ENCODE measurements at places on chromosomes 16 and 17. TPM values are rescaled to one million over a fixed set of nuclear protein-coding genes. Genes with fewer than 3 reads are reported as not detected.

- no peak overlapping the region for H3K4me3 ChIP-seq
- H3K27me3 ChIP-seq: peaks cover 17% of the 10 kb centered on the region
- DNase-seq: no peak
- H3K27ac ChIP-seq: no peak overlapping the region
These were observed 246.6 kb upstream of the RPL38 start for GRCh38 chr17:73956595-73957465.

Gene PAGR1
- 17.4 TPM for total RNA-seq

DNA sequence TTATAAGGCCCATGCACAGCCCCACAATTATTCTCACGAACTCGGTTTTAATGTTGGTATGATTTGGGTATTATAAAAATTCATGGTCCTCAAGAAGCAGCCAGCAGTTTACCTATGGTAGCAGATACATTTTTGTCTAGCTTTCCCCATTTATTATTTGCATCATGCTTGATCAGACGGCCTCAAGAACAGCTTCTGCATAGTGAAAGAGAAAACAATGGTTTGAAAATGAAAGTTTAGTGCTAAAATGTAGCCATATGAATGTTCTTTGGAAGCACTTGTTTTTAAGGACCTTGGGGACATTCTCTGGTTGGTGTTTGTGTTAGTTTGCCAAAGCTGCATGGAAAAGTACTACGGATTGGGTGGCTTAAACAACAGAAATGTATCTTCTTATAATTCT is 72.4 kb upstream of the CPHXL start:
- H3K27ac ChIP-seq: no peak overlapping the region
- H3K4me1 ChIP-seq: no peaks in the 10 kb centered on the region
- H3K36me3 ChIP-seq: no peaks in the 10 kb centered on the region
- no peak overlapping the region for H3K4me3 ChIP-seq
- no peaks in the 10 kb centered on the region for H3K27me3 ChIP-seq

- DNase-seq: no peak
- no peak overlapping the region for H3K4me3 ChIP-seq
- H3K4me1 ChIP-seq: no peaks in the 10 kb centered on the region
These were observed 12.2 kb downstream of the ADGRG1 start for GRCh38 chr16:57640612-57641011.

DNA sequence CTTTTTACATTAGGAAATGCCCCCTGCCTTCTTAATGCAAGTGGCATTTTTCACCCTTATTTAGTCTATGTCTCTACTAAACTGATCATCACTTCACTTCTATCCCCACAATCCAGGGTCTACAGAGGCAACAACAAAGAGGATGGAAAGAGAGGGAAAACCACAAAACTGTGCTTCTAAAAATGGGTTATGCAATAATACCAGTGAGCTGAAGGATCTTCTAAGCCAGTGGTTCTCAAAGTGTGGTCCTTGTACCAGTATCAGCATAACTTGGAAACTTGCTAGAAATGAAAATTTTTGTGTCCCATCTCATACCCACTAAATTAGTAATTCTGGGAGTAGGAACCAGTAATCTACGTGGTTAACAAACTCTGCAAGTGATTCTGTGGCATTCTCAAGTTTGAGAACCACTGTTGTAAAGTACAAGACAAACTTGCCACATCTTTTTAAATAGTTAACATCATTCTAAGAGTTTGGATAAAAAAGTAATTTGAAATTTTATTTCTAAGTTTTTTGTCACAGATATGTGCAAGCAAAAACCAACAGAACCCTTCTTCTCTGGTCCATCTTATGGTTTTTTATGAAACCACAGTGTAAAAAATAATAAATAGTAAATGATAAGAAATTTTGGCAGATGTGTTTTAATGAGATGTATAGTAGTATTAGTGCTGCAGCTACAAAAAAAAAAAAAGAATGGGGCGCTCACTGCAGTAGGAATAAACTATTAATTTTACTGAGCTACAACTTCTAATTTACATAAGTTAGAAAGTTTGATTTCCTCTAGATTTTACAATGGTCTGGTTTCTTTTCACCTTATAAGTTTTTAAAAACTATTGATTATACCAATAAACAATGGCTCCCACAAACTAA is 16.2 kb downstream of the CDC27 start:
- no peaks in the 10 kb centered on the region for H3K36me3 ChIP-seq
- no peak for DNase-seq
- peaks cover 11% of the 10 kb centered on the region for H3K4me1 ChIP-seq
- no peak overlapping the region for H3K27ac ChIP-seq
- no peaks in the 10 kb centered on the region for H3K27me3 ChIP-seq
- no peak overlapping the region for H3K4me3 ChIP-seq

GRCh38 chr16:27945233-27945973 is 118.1 kb downstream of the GSG1L start:
- DNase-seq: no peak
- H3K36me3 ChIP-seq: no peaks in the 10 kb centered on the region
- no peaks in the 10 kb centered on the region for H3K4me1 ChIP-seq
- no peak overlapping the region for H3K27ac ChIP-seq
- no peaks in the 10 kb centered on the region for H3K27me3 ChIP-seq

DNA sequence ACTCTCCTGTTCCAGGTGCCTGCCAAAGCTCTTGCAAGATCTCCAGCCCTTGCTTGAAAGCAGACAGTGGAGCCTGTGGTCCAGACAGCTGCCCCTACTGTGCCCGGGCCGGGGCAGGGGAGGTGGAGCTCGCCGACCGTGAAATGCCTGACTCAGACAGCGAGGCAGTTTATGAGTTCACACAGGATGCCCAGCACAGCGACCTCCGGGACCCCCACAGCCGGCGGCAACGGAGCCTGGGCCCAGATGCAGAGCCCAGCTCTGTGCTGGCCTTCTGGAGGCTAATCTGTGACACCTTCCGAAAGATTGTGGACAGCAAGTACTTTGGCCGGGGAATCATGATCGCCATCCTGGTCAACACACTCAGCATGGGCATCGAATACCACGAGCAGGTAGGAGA is 17.7 kb downstream of the CACNA1G start:
- H3K4me3 ChIP-seq: no peak overlapping the region
- H3K36me3 ChIP-seq: no peaks in the 10 kb centered on the region
- peaks cover 10% of the 10 kb centered on the region for H3K4me1 ChIP-seq
- DNase-seq: no peak

Gene ADAP2
- 4.2 TPM for total RNA-seq

- H3K36me3 ChIP-seq: no peaks in the 10 kb centered on the region
- H3K27ac ChIP-seq: no peak overlapping the region
- no peak for DNase-seq
- H3K4me1 ChIP-seq: peaks cover 9% of the 10 kb centered on the region
These were observed 3.4 kb upstream of the SRL start for GRCh38 chr16:4245077-4245791.

- no peak overlapping the region for H3K27ac ChIP-seq
- H3K4me1 ChIP-seq: no peaks in the 10 kb centered on the region
- H3K27me3 ChIP-seq: no peaks in the 10 kb centered on the region
- no peak for DNase-seq
These were observed 269.0 kb downstream of the ABCC12 start for GRCh38 chr16:47886631-47887415.

DNA sequence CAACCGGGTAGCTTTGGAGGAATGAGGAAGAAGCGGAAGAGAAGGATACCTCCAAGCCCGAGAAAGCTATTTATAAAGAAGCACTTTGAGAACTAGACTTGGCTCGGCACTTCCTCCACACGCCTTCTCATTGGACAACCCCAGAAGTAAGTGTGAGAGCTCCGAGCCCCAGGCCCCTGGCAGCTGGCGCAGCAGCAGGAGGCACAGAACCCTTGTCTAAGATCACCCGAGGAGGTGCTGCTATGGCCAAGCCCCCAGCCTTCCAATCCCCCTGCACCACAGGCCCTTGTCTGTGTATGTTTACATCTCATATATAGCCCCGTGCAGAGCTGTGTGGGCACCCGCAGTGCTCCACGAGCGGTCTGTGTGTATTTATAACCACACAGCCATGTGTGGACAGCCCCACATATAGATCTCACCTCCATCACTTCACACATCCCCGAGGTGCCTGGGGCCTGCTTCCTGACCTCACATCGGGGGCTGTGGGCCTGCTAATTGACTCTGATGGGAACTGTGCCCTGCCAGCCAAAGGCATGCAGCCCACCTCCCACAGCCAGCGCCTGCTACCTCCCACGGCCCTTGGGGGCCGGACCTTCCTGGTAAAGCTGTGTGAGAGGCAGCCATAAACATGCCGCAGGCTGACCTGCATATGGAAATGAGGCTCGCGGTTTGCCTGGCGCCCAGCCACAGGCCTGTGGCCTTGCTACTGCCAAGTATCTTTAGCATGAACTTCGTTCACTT is 96.1 kb downstream of the C17orf67 start:
- peaks cover 4% of the 10 kb centered on the region for H3K27me3 ChIP-seq
- no peak overlapping the region for H3K27ac ChIP-seq
- DNase-seq: no peak
- no peak overlapping the region for H3K4me3 ChIP-seq

GRCh38 chr17:82862737-82863382 is 23.0 kb upstream of the ZNF750 start:
- no peak for DNase-seq
- H3K4me3 ChIP-seq: no peak overlapping the region

- no peak overlapping the region for H3K27ac ChIP-seq
- peaks cover 5% of the 10 kb centered on the region for H3K4me1 ChIP-seq
- no peak overlapping the region for H3K4me3 ChIP-seq
- no peak for DNase-seq
- no peaks in the 10 kb centered on the region for H3K36me3 ChIP-seq
- no peaks in the 10 kb centered on the region for H3K27me3 ChIP-seq
These were observed 4.4 kb upstream of the CBFB start for GRCh38 chr16:67024384-67025209.

DNA sequence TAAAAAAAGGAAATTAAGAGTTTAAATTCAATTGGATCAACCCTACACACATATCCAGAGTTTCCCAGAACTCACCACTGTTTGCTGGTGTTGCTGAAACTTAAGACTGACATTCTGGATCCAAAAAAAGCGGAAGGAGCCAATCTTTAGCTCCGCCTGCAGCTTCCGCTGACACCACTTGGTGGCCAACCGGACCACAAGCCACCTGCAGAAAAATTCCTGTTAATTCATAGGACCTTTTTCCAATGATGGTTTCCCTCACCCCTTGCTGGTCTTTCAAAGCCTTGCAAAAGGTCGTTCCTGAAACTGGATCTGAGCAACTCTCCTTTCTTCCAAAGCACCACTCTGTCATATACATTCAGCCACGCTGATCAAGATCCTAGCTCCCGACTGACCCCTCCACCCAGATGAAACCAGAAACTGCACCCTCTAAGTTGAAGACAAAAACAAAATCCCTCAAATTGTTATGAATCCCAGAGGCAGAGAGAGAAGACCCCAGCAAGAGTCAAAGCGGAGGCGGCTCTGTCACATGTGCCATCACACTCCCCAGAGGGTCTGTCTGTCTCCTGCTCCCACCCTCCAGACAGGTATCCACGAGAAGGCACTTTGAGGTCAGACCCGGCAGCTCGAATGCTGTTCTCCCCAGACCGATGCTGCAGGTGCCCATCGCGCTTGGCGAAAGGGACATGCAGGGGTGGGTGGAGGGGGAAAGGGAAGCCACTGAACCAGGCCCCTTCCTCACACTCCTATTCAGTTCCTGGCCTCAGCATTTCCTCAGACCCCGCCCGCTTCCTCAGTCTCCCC is 773 bp downstream of the BLTP2 start:
- no peaks in the 10 kb centered on the region for H3K27me3 ChIP-seq
- peaks cover under 1% of the 10 kb centered on the region for H3K36me3 ChIP-seq
- peak overlapping the region; percentile 92 for H3K4me3 ChIP-seq
- peak overlapping the region; percentile 98 for H3K27ac ChIP-seq
- H3K4me1 ChIP-seq: peaks cover 29% of the 10 kb centered on the region
- peak; percentile 39 for DNase-seq

Gene CDH15
- total RNA-seq: 60.8 TPM

DNA sequence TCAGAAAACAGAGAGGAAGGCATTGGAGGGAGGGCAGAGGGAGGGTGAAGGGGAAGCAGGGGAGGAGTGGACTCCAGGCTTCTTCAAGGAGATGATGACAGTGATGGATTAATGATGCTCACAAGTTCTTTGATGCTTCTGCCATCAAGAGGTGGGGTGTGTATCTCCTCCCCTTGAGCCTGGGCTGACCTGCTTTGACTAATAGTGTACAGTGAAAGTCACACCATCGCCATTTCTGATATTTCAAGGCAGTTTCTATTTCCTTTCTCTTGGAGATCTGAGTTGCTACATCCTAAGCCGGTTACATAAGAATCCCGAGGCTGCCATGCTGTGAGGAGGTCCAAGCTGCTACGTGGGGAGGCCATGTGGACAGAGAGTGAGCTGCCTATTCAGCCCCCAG is 312.5 kb downstream of the MAF start:
- no peak overlapping the region for H3K4me3 ChIP-seq
- H3K4me1 ChIP-seq: peaks cover 27% of the 10 kb centered on the region
- no peaks in the 10 kb centered on the region for H3K27me3 ChIP-seq
- H3K36me3 ChIP-seq: no peaks in the 10 kb centered on the region

- no peak for DNase-seq
- H3K4me3 ChIP-seq: no peak overlapping the region
- no peaks in the 10 kb centered on the region for H3K4me1 ChIP-seq
- H3K27me3 ChIP-seq: no peaks in the 10 kb centered on the region
- no peak overlapping the region for H3K27ac ChIP-seq
These were observed 39.3 kb downstream of the TNFRSF13B start for GRCh38 chr17:16932611-16933010.

DNA sequence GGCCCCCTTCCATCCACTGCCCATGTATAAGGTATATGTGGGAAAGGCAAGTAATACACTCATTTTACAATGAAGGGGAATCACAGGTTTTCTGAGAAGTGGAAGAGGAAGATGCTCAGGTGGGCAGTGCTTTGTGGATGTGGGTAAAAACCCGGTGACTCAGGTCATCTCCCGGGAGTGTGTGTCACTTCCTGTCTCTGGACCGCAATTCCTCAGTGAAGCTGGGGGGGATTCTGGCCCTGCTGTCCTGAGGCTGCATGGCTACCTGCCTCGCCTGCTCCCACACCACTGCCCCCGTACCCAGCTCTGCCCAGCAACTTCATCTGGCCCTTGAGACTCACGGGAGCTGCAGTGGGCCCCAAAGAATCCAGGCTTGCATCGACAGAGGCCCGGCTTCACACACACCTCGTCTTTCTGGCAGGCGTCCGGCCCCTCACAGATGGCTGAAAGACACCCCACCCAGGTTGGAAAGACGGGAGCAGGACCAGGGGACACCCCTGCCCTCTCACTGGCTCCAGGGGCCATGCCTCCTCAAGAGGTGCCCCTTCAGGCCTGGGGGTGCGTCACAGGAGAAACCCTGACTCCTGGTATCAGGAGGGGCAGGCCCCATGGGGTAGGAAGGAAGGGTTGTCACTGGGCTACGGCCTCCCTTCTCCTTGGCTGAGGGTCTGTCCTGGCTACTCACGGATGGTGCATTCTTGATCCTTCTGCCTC is 882 bp downstream of the SCARF1 start:
- no peak for DNase-seq
- no peaks in the 10 kb centered on the region for H3K27me3 ChIP-seq
- no peaks in the 10 kb centered on the region for H3K36me3 ChIP-seq
- H3K4me1 ChIP-seq: peaks cover 31% of the 10 kb centered on the region
- H3K27ac ChIP-seq: peak overlapping the region; percentile 80
- H3K4me3 ChIP-seq: peak overlapping the region; percentile 40

Gene DNAI2
- not detected for total RNA-seq

GRCh38 chr17:56739776-56740175 is 93.9 kb downstream of the C17orf67 start:
- no peak overlapping the region for H3K27ac ChIP-seq
- H3K36me3 ChIP-seq: no peaks in the 10 kb centered on the region
- no peaks in the 10 kb centered on the region for H3K4me1 ChIP-seq
- no peaks in the 10 kb centered on the region for H3K27me3 ChIP-seq
- no peak for DNase-seq

Gene CCL2
- 3.9 TPM for total RNA-seq

Gene ST6GALNAC1
- 2.2 TPM for total RNA-seq

GRCh38 chr17:81279278-81280275 is 15.5 kb downstream of the SLC38A10 start:
- DNase-seq: no peak
- no peak overlapping the region for H3K4me3 ChIP-seq
- no peaks in the 10 kb centered on the region for H3K4me1 ChIP-seq
- H3K27ac ChIP-seq: no peak overlapping the region
- H3K27me3 ChIP-seq: no peaks in the 10 kb centered on the region

All from gastrocnemius medialis (tissue), 4 donors.